ENCODE measurements at places on chromosomes 5 and 9.

DNA sequence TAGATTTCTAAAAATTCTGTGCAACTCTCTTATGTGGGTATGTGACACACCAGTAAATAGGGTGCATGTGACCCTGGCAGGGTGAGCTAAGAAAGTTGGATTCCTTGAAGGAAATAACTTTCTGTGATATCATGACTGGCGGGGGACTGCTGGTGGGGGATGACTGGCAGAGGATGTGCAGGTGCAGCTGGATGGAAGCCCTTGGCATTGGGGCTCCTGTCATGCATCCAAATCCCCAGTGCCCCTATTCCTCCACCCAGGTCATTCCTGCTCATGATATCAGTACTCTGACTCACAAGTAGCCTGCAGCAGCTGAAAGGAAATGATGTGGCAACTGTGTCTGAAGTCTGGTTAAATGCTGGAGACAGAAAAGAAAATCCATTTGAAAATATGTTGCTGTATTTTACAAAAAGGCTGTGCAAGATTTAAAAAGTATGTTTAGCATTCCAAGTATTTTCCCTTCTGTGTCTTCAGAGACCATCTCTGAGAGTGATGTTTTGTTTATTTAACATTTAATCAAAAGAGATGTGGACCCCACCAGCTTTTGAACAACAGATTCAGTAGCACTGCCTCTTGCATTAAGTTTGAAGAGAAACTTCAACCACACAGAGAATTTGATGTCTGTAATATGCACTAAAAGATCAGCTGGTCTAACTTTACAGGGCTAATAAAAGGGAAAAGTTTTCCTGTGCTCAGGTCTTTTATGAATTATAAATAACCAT lies 17.9 kb upstream of the ZSWIM6 start:
- DNase-seq, result no peak

DNA sequence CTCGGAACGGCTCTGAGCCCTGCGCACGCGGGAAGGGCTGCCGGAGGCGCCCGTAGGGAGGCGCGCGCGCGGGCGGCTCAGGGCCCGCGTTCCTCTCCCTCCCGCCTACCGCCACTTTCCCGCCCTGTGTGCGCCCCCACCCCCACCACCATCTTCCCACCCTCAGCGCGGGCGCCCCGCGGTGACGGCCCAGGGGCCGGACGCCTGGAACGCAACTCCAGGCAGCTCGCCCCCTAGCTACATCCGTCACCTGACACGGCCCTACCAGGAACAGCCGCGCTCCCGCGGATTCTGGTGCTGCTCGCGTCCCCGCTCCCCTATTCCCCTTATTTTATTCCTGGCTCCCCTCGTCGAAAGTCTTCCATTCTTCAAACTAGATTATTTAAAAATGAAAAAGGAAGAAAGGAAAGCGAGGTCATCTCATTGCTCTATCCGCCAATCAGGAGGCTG lies at the start of gene CDKN2B-AS1:
CDKN2B-AS1 (plus strand) TSS at position 236 of the 450 bp plus-strand sequence.
- peak; percentile 90 for DNase-seq

DNA sequence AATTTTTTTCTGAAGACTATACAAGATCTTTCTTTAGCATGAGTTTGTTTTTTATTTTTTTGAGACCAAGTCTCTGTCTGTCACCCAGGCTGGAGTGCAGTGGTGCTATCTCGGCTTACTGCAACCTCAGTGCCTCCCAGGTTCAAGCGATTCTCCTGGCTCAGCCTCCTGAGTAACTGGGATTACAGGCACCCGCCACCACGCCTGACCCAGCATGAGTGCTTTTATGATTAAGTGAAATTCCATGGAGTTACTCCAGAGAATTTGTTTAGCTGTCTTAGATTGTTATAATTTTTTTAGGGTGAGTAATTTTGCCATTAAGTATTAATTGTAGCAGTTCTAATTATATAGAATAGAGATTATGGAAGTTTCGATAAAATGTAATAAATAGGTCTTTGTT lies 14.3 kb downstream of the YTHDC2 start:
- no peak for DNase-seq

- peak; percentile 39 for DNase-seq
Observed at GRCh38 chr9:128733256-128733655, 9.3 kb upstream of the ZDHHC12 start.

- no peak for DNase-seq
Observed at GRCh38 chr5:58507715-58508114, 16.5 kb downstream of the GAPT start.

DNA sequence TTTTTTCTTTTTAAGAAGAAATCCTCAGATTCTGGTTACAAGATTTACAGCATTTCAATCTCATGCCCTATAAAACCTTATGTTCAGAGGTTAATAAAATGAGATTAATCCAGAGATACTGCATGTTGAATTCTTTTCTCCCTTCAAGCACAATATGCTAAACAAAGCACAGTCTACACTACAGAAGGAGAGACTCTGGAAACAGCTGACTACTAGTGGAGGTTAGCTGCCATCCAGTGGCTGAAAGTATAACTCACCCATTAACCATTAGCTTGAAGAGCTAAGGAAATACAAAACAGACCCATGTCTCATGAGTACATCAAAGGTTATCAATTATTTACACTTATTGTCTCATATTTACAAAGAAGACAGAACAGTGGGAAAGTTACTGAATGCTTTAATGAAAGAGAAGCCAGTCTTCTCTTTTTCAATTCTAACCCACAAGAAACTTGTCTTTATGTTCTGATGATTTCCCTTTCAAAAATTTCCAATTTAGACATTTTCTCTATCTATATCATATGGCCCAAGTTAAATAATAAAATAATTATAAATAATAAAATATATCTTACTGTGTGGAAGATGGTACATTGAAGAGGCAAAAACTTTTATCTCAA lies 12.7 kb upstream of the DNAH5 start:
- DNase-seq, result peak; percentile 77

DNA sequence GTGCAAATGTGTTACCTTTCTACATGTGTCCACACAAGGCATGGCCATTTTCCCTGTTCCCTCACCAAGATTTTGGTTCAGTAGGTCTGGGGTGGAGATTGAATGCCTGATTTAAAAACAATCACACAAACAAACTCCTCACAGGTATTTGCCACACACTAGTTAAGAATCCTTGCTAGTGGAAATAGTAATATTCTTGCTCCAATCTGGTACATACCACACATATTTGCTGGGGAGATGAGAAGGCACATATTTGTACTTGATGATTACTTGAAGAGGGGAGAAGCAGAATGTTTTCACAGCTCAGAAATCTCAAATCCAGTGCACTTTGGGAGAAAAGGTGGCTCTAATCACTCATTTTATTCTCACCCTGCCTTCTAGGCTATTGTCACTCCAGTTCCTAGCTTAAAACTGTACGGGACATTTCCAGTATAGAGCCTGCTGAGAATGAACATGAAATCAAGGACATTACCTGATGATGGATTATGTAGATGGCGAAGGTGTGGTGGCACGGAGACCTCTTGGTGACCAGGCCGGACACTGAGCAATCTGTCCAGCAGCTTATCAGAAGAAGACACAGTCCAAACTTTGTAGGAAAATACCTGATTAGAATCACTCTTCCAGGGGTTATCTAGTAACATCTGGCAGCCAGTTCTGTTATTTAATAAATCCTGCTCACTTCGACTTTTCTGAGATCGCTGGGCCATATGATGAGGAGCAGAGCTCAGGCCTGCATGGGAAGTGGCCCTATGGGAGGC lies 116.1 kb upstream of the IL6ST start:
- no peak for DNase-seq

- no peak for DNase-seq
Observed at GRCh38 chr5:68283766-68284165, 68.2 kb downstream of the PIK3R1 start.

- no peak for DNase-seq
Observed at GRCh38 chr5:41776435-41776834, 93.8 kb downstream of the OXCT1 start.

DNA sequence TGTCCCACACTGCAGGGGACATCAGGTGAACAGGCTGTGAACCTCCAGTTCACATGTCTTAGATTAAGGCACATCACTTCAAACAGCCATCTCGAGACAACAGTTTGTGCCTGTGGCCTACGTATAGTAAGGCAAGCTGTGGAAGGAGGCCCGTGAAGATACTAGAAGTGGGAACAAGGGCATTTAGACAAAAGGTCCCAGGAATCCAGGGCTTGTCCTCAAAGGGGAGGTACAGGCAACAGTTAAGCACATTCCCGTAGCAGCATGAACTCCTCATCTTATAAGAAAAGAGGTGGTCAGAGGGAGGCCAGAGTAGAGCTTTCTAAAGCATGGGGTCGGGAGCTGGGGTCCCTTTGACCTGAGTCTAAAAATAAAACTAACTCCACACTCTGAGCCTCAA lies 122.5 kb upstream of the TRPM3 start:
- DNase-seq, result no peak

DNA sequence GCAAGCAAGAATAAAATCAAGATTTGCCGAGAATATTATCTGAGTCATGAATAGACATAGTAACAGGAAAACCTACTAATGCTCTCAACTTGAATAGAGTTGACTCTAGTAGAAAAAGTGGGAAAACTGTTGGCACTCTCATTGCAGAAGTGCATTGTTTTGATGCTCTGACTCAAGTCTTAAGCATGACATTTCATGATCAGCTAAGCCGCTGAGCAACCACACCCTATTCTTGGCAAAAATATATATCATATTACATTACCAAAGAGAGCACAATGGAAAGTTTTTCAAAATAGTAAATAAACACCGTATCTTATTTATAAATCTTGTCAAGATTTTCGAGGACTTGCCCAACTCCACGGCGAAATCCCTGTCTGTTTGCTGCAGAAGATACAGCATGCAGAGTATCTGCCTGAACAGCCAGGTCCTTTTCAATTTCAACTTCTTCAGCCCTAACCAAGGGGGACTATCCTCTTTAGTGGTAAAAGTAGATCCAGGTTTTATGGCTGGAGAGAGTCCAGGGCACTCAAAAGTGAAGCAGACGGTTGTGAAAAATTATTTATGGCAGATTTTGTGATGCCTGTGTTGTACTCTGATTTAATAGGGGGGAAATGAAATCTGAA lies 13.9 kb upstream of the ADAMTSL1 start:
- no peak for DNase-seq

DNA sequence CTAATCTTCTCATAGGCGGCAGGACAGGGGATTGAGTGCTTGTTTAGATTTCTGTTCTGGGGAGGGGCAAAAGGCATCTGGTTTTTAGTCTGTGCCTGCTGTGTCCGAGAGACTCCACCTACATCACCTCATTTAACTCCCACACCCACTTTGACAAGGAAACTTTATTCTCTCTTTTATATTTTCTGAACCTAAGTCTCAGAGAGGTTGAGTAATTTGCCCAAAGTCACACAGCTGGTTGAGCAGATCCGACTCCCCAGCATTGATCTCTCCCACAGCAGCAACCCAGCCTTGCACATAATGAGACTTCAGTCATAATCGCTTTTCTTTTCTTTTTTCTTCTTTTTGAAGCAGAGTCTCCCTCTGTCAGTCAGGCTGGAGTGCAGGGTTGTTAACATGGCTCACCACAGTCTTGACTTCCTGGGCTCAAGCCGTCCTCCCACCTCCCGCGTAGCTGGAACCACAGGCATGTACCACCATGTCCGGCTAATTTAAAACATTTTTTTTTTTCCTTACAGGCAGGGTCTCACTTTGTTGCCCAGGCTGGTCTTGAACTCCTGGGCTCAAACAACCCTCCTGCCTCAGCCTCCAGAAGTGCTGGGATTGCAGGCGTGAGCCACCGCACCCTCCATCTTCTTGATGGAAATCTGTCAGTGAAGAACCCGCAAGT lies 36.5 kb upstream of the ANKRD33B start:
- no peak for DNase-seq

DNA sequence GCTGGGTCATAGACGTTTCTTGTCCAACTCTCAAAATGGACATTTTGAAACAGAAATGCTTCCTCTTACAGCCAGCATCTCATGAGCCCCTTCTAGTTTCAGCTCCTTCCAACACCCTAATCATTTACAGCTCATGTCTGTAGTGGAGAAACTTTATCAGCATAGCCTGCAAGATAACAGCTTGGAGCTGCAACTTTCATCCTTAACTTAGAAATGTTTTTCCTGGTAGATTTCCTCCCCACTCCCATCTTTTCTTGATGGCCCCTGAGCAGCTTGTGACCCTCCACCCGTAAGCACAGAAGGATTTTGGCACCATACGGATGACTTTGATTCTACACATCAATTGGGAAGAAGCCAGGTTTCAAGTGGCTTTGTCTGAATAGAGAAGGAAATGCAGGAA lies 53.5 kb upstream of the TGFBR1 start:
- DNase-seq, result no peak

GRCh38 chr5:43973318-43973717 lies 370.3 kb downstream of the NNT start:
- DNase-seq, result no peak

DNA sequence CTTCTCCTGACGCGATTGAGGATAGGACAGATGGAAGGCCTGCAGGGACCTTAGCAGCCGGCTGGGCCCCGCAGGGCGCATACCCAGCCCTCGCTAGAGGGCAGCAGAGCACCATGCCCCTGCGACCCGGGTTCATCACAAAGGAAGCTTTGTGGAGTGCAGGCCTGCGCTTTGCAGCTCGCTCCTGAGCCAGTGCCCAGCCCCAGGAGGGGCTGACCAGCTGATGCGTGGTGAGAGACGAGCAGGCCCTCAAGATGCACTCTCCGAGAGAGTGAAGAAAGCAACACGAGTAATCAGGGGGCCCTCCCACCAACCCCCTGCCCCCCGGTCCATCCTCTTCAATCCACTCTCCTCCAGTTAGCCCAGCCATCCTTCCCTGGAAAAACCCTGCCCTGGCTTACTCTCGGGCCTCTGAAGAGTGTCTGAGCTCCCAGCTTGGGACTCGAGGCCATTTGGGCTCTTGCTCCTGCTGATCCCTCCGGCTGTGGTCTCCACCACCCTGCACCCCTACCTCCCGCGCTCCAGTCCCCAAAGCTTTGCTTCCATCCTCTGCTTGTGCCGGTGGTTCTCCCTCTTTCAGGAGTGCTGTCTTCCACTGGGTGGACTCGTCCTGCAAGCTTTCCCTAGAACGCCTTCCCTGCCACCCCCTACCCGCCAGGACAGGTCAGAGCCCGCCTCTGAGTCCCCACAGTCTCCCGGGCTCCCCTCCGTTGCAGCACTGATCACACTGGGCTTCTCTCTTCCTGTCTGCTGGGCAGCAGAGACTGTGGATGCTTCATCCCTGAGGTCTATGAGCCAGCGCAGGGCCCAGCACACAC lies 9.1 kb upstream of the KIF12 start:
- DNase-seq, result peak; percentile 58

DNA sequence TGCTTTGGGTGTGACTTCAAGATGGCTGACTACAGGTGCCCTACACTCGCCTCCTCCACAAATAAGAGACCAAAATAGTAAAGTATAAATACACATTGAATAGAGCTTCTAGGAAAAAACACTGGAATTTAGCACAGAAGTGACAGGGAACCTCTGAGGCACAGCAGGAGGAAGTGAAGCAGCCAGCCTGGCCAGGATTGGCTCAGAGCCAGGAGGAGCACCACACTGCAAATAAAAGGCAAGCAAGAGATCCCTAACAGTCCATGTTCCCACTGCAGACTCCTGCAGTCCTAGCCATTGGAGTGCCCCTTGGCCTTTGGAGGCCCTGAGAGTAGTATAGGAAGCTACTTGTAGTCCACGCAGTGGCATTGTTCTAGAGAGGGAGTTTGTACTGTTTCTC lies 186.7 kb upstream of the TLX3 start:
- no peak for DNase-seq

Measured in NAMALWA (cell line).